ENCODE measurements at places on chromosomes 5 and 9.

DNA sequence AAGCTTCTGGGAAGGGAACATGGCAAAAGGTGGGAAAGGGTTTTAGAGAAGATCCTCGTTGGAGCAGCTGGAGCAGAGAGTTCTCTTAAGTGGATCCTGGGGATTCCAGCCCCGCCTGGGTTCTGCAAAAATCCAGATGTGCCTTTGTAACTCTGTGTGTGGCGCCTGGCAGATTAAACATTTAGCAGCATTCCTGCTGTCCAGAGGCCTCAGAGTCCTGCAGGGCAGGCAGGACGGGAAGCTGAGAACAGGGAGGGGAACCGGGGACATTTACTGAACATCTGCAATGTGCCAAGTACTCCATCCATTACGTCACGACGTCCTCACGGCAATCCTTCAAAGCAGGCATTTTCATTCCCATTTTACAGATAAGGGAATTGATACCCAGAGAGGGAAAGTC lies 6.0 kb downstream of the EIF4E1B start:
- no peak for DNase-seq

GRCh38 chr5:35009657-35010056 lies 38.1 kb downstream of the AGXT2 start:
- DNase-seq: no peak

- DNase-seq: peak; percentile 42
Observed at GRCh38 chr5:6772886-6773285, 59.7 kb downstream of the TENT4A start.

DNA sequence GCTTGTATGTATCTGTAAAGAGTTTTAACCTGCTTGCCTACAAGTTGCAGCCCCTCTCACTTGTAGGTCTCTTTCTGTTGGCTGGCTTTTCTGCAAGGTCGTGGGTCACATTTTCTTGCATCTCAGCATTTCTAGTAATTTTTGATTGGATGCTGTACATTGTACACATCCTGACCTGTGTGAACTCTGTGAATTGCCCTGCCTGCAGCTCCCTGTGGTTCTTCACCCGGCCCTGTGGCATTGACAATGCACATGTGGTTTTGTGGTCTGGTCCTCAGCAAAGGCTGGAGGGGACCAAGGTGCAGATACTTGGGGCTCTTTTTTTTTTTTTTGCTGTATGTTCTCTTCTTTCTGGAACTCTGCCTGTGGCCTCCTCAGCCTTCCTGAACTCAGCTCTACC lies 53.6 kb downstream of the WNK2 start:
- no peak for DNase-seq

- no peak for DNase-seq
Observed at GRCh38 chr9:73162987-73163768, 11.5 kb downstream of the ANXA1 start.

GRCh38 chr5:38790891-38791290 lies 54.9 kb upstream of the OSMR start:
- no peak for DNase-seq

DNA sequence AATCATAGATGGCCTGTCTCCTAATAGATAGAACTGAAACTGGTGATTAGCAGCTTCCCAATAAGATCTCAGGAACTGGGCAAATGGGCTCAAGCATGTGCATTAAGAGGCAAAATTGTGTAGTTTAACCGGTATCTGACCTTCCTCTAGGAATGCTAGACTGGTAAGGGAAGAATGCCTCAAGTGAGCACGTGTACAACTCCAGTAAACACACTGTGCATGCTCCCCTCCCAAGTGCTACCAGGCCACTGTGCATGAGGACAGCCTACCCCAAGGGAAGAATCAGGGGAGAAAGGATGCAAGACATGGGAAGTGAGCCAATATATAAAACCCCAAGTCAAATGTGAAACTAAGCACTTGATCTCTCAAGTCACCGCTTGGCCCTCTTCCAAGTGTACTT lies 1157.4 kb upstream of the CDH18 start:
- no peak for DNase-seq

DNA sequence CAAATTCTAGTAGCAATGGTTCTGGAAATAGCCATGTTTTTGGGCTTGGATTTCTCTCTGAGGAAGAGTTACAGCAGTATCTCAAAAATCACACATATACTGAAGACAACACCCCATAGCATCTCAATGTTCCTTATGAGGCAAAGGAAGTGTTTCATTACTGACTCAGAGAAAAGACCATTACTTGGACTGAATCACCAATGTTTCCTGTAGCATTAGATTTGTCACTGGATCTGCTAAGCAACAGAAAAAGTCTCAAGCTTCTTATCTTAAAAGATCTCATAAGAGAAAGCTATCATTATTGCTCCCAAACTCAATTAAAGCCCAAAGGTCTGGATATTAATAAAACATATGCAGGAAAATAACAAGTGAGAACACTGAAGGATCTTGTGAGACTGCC lies 272.4 kb downstream of the ADAMTS6 start:
- no peak for DNase-seq

- no peak for DNase-seq
Observed at GRCh38 chr9:74573640-74574191, 76.6 kb downstream of the RORB start.

DNA sequence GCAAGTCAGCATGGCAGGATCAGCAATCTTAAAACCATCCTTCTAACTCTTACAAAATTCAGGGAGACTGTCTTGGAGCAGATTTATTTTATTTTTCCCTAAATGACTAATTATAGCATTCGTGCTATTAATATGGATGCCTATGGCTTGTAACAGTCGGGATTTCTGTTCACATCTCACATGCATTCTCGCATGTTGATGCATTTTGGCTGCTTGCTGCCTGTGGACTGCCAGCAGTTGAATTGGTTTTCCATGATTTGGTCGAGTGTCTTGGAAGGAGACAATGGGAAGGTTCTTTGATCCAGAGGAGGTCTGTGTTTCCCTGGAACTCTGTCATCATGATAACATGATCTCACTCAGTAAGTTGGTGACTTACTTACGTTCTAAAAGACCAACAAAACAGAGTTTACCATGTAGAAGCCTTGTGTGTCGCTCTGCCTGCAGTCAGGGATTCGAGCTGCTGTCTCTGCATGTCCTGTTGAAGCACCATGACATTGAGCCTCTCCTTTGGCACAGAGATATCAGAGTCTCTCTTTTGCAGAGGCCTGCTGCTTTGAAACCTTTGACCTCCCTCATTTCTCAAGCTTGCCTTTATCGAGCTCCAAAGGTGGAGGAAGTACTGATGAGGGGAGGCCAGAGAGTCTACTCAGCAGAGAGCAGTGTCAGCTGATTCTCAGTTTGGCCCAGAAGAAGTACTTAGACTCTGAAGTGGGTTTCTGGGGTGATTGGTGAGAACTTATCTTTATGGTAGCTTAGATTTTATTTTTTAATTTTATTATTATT lies 82.4 kb downstream of the ARHGAP26 start:
- DNase-seq: no peak

GRCh38 chr9:14432666-14433350 lies 118.9 kb upstream of the NFIB start:
- DNase-seq: no peak

- DNase-seq: no peak
Observed at GRCh38 chr5:77366717-77367500, 125.2 kb downstream of the WDR41 start.

- DNase-seq: peak; percentile 59
Observed at GRCh38 chr5:14351845-14352712, 208.9 kb downstream of the TRIO start.

DNA sequence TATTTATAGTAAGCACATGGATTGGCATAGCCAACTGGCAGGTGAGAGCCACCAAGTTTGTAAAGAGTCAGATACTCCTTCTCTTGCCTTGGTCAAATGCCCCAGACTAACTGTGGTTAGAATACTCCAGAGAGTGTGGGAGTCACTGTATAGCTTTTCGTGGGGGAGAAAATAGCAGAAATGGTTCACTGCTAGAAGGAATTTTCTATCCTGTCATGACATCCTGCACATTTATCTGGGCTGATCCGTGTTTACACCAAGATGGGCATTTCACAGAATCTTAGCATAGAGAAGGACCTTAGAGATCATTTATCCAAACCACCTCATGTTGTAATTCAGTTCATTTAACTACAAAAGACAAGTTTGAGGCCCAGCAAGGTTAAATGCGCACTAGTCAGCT lies 460.8 kb downstream of the ENC1 start:
- DNase-seq: no peak

GRCh38 chr9:84266087-84266561 lies 74.4 kb downstream of the SLC28A3 start:
- DNase-seq: no peak

DNA sequence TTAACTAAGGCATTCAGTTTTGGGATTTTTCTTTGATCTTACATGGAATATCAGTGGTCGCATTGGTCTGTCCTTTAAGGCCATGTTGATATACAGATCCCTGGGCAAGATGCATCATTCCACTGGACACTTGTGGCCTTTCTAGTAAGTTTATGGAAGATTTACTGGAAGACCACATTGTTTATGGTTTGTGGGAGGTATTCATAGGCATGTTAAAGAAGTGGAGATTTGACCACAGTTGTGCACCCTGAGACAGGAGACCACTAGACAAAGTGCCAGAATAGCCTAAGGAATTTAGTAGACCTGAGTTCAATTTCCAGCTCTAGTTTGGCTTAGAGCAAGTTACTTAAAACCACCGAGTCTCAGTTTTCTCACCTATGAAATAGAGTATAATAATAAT lies 383.1 kb upstream of the PAPPA start:
- no peak for DNase-seq

- DNase-seq: no peak
Observed at GRCh38 chr5:143600396-143601075, 197.1 kb upstream of the NR3C1 start.

GRCh38 chr5:82396396-82396795 lies 118.2 kb upstream of the RPS23 start:
- DNase-seq: no peak

DNA sequence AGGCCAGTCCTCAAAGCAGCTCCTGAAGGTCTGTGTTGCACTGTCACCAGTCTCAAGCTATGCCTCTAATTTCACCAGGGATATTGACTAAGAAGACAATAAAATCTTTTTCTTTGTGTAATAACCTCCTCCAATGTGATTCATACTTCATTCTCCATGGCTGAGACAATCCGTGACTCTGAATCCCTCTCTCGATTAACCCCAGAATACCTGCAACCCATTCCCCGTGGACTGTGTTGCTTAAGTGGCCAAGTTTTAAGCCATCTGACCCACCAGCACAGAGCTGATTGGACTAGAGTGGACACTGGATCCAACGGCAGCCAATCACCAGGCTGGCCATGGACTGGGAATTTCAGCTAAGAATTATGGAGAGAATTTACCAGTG lies 5.4 kb upstream of the CCIN start:
- no peak for DNase-seq

- DNase-seq: peak; percentile 5
Observed at GRCh38 chr9:86407022-86407421, 52.8 kb upstream of the TUT7 start.

DNA sequence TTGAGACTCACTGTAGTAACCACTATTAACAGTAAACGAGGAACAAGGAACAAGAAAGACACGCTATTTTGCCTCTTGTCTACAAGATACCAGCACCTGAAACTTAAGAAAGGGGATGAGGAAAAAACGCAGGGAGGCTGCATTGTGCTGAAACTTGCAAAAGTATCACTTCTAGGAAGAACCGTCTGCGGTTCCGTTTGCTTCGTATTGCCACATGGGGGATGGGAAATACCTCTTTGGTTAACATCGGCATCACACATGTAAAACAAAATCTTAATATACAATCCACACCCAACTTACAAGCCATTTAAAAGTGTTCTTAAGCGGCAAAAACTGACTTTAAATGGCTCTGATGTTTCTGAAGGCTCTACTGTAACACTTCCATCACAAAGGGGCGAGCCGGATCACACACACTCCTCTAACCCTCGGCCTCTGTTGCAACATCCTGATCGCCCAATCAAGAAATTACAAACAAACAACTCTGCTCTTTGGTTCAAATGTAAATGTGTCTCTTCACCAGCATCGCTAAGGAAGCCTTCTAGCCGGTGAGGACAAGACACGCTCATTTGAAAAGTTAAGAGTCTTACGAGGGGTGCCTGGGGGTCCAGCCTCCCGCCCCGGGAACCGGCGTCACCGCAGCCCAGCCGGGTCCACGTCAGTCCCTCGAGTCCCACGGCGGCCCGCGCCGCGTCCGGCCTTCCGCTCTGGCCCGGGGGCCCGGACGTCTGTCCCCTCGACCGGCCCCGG lies 621 bp downstream of the SEC16A start:
- DNase-seq: no peak

- DNase-seq: no peak
Observed at GRCh38 chr9:134863941-134864820, 16.4 kb upstream of the FCN2 start.

DNA sequence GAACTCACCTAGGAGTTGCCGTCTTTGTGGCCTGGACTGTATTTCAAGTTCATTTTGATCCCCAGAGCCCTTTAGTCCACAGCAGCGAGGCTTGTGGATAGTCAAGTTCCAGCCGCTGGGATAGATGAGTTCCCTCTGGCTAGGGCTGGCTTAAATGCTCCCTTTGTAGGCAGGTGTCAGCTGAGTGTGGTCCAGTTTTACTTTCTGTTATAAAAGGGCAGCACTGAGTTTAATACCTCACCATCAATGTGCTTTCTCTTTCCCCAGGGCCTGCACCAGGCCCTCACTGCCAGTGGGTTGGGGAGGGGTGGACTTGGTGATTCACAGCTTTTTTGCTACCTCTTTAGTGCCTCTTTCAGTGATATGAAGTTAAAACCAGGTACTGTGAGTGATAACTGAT lies 188.2 kb downstream of the SLCO4C1 start:
- DNase-seq: no peak

DNA sequence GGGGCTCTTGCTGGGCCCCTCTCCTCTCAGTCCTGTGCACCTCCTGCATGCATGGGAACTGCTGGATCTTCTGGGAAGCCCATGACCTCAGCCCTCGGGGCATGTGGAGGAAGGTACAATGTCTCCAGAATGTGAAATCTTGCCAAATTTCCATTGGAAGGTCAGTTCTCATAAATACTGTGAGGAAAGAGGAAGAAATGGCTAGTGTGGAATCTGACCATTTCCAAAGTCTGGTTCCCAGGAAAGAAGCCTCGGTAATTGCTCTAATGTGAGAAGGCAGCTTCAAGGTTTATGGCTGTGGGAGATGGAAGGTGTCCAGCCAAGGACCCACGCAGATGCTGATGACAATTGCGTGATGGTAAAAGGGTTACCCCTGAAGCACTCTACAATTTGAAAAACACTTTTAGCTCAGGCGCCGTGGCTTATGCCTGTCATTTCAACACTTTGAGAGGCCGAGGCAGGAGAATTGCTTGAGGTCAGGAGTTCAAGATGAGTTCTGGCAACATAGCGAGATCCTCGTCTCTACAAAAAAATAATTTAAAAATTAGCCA lies 8.1 kb upstream of the IL17B start:
- no peak for DNase-seq

DNA sequence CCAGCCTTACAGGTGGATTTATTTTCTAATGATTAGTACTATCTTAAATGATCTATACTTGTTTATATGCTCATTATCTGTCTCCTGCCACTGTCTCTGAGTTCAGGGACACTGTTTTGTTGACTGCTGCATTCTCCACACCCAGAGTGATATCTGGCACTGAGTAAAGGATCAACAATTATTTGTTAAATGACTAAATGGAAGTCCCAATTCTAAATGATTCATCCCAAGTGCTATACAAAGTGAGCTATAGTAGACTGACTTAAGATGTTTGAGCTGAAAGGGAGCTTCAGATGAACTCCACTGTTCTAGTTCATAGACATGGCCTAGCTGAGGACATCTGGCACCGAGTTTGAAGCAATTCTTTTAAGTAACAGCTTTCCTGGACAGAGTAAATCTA lies 40.5 kb downstream of the ITGA2 start:
- no peak for DNase-seq
